ENCODE measurements at places on chromosomes 5 and 9. TPM values are rescaled to one million over a fixed set of nuclear protein-coding genes. Genes with fewer than 3 reads are reported as not detected.

Gene FAXDC2
- total RNA-seq = 0.55 TPM

Gene STKLD1
- 1.2 TPM for total RNA-seq

Gene NUP188
- 38.4 TPM for total RNA-seq

Gene DRD1
- 0.13 TPM for total RNA-seq

Gene RLN1
- total RNA-seq = not detected

Gene KCNV2
- not detected for total RNA-seq

Gene LCN9
- total RNA-seq = 0.16 TPM

Gene UGCG
- total RNA-seq = 20.7 TPM

Gene BNC2
- 6.2 TPM for total RNA-seq

Gene SVEP1
- 1.6 TPM for total RNA-seq

Gene SPACA9
- 5.6 TPM for total RNA-seq

Gene SMIM33
- total RNA-seq = not detected

Gene PCDHB5
- 1.6 TPM for total RNA-seq

Gene TXNDC15
- total RNA-seq = 64.4 TPM

Gene GPR151
- not detected for total RNA-seq

Gene SUSD3
- 1.0 TPM for total RNA-seq

Gene OLFM1
- 9.9 TPM for total RNA-seq

Gene FAM170A
- total RNA-seq = not detected

Gene PTAR1
- total RNA-seq = 13.2 TPM

Gene FOXD4L6
- not detected for total RNA-seq

Gene KIF20A
- total RNA-seq = 39.4 TPM

Gene KCTD16
- total RNA-seq = 0.02 TPM

Gene PDE6A
- 0.24 TPM for total RNA-seq

Gene AQP7
- total RNA-seq = 0.31 TPM

Gene SMIM27
- 10.7 TPM for total RNA-seq

Gene STK32A
- total RNA-seq = 0.24 TPM

Gene DMRT3
- total RNA-seq = not detected

Gene GLRA1
- total RNA-seq = not detected

Gene SLC25A51
- 19.9 TPM for total RNA-seq

Gene ADAMTS13
- 0.60 TPM for total RNA-seq

Gene PRRC1
- 52.3 TPM for total RNA-seq

Gene SPEF2
- 1.5 TPM for total RNA-seq

Gene ANKRD18A
- total RNA-seq = 8.7 TPM

Gene TRIP13
- 70.6 TPM for total RNA-seq

Gene DOCK8
- total RNA-seq = 0.31 TPM

Gene IRGM
- total RNA-seq = 0.18 TPM

Gene GABRB2
- not detected for total RNA-seq
